ENCODE measurements at places on chromosomes 5 and 9.
A peak's percentile ranks its signal among the peaks of the same experiment; 100 is the strongest.

DNA sequence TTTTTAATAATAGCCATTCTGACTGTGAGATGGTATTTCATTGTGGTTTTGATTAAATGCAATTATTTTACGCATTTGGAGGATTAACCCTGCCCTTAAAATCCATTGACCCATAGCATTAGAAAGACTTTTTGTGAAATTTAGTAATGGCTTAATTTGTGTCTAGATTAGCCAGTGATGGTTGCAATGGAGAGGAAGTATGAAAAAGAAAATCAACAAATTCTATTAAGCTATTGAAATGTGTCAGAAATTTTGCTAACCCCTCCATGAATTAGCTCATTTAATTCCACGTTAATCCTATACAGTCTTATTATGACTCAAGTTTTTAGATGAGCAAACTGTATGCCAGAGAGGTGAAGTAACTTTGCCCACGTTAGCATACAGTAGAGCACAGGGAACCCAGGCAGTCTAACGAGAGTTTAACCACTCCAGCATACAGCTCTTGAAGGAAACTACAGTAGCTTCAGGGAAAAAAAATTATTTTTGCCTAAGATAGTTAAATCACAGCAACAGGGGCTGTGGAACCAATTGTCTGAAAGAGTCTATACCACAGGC lies 158.2 kb upstream of the PPP2R2B start:
- DNase-seq, result no peak

- peak; percentile 49 for DNase-seq
Measured at GRCh38 chr9:734831-735511, 106.5 kb upstream of the DMRT1 start.

DNA sequence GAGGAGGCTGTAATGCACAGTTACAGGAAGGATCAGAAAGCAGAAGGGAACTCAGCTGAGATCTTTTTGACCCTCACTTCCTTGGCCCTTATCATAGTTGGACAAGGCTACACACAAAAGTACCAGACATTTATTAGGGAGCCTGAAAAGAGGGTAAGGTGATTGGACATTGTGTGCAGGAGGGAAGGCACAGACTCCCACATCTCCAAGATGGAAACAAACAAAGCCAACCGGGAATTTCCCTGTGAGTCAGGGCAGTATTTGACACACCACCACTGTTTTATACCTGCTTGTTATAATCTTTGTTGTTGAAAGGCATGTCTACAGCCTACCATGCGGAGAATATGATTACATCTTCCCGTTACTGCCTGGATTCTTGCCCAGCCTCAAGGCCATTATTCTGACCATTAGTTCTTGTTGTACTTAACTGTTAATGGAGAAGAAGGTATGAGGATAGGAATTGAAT lies 3.0 kb upstream of the CCNG1 start:
- no peak for DNase-seq

DNA sequence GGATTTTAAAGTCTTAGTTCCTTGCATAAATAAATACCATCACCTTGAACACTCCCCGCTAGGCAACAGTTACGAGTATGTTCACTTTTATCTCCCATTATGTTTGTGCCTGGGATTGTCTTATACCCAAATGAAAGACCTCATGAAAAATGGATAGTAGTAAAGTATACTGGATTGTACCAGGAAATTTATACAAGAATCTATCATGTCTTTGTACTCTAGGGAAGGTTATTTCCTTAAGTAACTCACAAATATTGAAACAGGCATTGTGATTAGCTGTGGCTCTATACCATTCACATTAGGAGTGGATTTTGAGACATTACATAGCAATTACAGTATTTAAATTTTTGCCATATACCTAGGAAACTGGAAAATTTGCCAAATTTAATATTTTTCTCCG lies 24.0 kb downstream of the NFIB start:
- no peak for DNase-seq

DNA sequence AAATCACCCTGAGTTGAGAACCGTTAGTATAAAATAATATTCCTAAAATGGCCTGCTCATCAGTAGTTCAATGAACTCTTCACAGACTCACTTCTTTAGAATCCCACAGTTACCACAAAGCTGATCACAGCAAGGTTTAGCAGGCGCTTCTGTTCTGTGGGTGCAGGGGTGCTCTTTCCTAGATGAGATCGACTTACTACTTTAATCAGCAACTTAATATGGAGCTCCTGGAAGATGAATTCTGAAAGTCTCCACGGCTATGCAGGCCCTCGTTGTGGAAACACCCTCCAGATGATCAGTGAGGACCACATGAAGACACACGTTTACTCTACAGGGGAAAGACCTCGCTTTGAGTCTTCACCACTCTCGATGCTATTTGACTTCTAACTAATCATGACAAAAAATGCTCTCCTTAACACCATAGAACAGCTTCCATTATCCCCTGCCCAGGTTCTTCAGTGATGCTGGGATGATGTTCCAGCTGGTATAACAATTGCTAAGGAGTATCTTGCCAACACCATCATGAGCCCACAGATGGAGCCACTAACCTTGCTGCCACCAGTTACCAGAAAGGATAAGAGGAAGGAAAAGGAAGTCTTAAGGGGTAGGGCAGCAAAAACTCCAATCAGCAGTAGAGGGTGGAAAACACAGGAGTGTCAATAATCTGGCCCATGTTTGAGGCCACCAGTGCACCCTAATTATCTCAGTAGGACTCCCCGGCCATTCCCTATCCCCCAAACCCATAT lies 17.9 kb upstream of the GPX8 start:
- no peak for DNase-seq

GRCh38 chr5:151615431-151615830 lies 24.3 kb upstream of the FAT2 start:
- DNase-seq, result no peak

DNA sequence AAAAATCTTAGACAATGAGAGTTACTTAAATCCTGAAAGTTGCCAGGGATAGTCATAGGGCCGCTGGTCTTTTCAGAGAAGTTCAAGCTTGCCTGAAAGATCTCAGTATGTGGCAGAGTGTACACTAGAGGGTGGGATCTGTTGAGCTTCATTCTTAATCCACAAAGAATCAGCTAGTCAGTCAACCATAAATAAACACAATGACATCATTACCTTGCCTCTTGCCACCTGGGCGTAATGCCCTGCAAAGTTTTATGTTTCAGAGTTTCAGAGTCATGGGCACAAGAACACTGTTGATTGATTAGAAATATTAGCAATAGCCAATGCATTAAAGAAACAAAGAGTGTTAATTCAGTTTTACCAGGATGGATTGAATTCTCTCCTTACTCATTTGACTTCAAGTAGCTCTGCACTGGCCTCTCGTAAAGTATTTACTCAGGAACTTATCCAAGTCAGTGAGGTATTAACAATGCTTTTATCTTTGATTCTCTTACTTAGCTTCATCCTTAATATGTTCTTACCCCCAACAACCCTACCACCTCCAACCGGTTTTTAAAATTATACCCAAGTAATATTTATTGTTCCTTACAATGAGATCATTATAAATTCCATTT lies 14.3 kb upstream of the ANXA1 start:
- no peak for DNase-seq

GRCh38 chr5:165805756-165806155 lies 2300.3 kb downstream of the MAT2B start:
- DNase-seq, result no peak

DNA sequence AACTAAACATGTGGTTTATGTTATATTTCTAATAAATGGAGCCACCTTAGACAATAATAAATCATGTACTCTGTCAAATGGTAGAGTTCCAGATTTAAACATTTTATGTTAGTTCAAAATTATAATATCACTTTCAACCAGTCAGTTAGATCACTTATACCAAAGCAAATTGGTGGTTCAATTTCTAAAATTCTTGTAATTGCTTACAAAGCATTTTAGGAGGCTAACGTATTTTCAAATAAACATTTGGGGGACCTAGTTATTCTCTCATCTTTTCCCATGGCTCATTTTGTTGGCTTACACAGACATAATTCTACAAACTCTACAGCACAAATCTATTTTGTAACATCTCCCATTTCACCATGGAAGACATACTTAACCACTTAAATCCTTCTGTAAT lies 39.9 kb downstream of the EDIL3 start:
- DNase-seq, result no peak

- peak; percentile 38 for DNase-seq
Measured at GRCh38 chr5:129664336-129664937, 83.5 kb upstream of the MINAR2 start.

DNA sequence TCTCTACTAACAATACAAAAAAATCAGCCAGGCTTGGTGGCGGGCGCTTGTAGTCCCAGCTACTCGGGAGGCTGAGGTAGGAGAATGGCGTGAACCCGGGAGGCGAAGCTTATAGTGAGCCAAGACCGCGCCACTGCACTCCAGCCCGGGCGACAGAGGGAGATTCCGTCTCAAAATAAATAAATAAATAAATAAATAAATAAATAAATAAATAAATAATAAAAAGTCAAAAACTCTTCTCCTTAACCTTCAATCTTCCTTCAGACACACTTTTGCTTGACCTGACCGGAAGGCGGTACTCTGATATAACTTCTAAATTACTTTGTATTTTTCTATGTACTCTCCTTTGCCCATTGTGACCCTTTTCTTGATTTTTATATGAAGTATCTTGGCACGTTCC lies 302.1 kb downstream of the SLF1 start:
- no peak for DNase-seq

DNA sequence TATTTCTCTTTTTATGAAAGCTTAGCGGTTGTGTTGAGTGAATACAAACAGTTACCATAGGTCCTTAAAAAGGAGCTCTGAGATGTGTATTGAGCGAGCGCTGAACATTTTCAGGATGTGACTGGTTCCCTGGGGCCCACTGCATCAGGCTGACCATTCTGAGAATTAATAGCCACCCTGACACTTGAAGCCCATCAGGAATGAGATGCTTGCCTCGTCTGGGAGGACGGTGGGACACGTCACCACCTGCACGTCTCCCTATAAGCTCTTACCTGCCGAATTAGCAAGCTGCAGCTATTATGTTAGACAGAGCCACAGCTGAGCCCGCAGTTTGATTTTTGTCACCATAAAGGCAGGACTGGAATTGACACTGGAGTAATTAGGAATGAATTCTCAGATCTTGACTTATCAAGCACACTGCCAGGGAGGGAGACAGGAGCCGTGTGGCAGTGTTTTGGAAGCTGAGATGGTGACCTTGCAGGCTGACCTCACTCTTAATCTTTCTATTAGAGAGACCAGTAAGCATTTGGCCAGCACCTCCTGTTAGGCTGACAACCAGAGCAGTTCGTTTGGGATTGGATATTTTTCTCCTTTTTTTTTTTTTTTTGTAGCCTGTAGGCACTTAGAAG lies 373.1 kb upstream of the WWC1 start:
- no peak for DNase-seq

- DNase-seq, result no peak
Measured at GRCh38 chr5:83741571-83741970, 20.9 kb upstream of the HAPLN1 start.

- peak; percentile 25 for DNase-seq
Measured at GRCh38 chr5:123204251-123204650, 115.2 kb downstream of the PRDM6 start.

- no peak for DNase-seq
Measured at GRCh38 chr5:113495422-113495841, 7.2 kb upstream of the MCC start.

DNA sequence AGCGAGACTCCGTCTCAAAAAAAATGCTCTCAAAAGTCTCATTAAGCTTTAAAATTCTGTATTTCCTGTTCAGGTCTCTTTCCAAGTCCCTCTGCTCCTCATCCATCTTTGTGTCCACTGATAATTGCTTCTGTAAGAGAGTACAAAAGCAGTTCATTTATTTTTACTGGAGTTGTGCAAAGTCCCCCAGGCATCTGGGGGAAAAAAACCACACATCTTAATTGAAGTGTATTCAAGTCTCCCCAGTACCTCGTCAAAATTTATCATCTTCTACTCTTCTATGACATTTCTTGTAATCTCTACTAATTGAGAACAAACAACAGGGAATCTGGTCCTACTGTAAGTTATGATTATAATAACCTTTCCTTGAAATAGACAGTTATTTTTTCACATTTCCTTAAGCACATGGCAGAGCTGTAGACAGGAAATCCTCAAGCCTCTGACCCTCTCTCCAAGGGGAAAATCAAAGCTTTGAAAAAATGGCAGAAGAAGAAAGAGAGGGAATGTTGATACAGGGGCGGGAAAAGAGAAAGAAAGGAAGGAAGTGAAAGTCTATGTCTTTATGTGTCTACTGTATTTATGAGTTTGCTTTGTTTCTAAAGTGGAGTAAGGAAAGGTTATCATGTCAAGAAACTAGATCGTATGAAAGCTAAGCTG lies 51.5 kb downstream of the RAI14 start:
- no peak for DNase-seq

GRCh38 chr5:65830856-65831255 lies 95.5 kb upstream of the ERBIN start:
- no peak for DNase-seq

DNA sequence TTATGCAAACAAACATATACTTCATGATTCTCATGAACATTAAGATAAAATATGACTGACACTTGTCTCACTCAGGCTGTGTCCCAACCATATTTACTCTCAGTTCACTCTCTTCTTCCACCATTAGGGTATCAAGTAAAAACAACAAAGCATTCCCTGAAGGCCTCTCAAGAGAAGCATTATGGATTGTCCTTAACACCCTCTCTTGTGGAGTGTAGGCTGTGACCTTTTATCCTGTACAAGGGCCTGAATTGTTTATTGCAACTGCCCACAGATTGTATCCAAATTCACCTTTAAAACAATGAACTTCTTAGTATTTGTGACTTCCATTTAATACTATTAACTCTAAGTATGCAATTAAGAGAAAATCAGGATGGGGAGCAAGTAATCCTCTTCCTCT lies 78.1 kb downstream of the RICTOR start:
- DNase-seq, result no peak

GRCh38 chr5:177439518-177440053 lies 7.0 kb upstream of the PRR7 start:
- no peak for DNase-seq

DNA sequence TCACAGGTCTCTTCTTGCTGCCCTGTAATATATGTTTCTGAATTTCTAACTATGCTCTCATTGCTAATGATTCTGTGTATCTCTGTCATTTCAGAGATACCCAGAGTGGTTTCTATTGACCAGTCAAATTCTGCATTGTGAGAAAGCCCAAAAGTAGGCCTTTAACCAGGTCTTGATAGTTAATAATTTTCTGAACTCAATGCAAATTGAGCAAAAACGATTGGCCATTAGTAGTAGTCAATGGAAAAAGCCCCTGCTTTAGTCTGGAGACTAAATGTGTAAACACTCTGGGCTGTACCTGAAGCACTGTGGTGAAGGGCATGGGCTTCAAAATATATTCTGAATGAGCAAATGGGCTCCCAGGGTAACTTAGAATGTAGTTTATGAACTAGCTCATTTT lies 307.6 kb downstream of the ARL15 start:
- DNase-seq, result no peak

DNA sequence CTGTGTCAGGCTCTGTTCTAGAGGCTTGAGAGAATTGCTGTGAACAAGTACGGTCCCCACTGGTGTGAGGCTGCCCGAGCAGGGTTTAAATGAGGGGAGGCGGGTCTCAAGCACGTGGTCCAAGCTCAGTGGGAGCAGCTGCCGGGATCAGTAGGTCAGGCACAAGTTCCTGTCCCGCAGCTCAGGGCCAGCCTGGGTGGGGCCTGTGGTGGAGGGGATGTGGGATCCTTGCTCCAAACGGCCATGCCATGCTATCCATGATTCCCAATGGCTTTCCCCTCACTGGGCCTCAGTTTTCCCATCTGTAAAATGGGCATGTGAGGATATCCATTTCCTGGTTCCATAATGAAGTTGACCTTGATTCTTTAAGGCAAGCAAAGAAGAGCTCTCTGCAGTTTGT lies 17.1 kb downstream of the OBP2B start:
- DNase-seq, result no peak

- no peak for DNase-seq
Measured at GRCh38 chr5:83856881-83857280, 136.2 kb upstream of the HAPLN1 start.

All from HFF-Myc (cell line).